ENCODE measurements at places on chromosomes 7 and 10.

- no peak for DNase-seq
Measured at GRCh38 chr10:12594448-12594944, 245.1 kb downstream of the CAMK1D start.

GRCh38 chr10:11237571-11237970 lies 219.9 kb downstream of the CELF2 start:
- DNase-seq: no peak

DNA sequence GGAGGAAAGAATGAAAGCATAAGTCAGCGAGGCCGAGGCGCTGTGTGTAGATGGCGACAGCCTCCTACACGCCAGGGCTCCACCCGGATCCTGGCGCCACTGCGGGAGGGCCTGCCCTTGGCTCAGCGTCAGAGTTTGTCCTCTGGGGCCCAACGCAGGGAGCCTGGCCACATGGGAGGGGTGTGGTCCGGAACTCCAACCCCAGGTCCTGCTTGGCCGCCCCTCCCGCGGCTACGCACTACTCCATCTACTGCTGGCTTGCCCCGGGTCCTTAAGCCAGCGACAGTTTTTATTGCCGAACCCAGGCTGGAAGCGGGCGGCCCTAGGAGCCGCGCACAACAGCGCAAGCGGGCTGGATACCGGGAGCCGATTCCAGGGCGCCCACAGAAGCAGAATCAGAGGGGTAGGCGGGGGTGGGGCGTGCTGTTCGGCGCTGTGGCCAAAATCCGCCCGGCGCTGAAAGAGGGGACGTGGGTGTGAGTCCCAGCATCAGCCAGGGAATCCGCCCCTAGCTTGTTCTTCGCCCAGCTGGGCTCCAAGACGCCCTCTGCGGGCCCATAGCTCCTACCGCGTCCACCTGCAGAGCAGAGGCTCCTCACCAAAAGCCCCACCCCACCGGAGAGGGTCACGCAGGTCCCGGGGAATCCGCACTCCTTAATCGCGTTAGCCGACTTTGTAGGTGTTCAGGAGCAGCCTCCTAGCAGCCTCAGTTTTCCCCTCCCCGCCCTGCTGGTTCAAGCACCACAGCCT lies 4.5 kb downstream of the KAZALD1 start:
- DNase-seq: no peak

GRCh38 chr7:144738146-144738545 lies 97.7 kb downstream of the TPK1 start:
- DNase-seq: no peak

- DNase-seq: no peak
Measured at GRCh38 chr10:86057708-86058107, 308.9 kb downstream of the GRID1 start.

DNA sequence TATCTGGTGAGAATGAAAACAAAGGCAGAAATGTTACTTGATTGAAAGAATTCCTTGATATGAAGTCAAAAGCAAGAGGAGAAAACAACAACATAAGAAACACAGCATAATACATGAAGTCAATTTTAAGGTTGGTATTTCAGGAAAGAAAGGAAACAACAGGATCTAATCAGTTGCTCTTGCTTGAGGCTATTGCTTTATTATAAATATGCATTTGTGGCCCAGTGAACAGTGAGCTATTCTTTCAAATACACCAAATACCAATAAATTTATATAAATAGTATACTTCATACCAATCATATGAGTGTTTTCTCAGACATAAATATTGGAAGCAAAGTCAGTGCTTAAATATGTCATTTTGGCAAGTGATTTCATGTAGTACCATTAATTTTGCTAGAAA lies 806.6 kb downstream of the NXPH1 start:
- no peak for DNase-seq

- no peak for DNase-seq
Measured at GRCh38 chr7:20696803-20697333, 81.4 kb downstream of the ABCB5 start.

- DNase-seq: no peak
Measured at GRCh38 chr7:102326157-102326889, 29.9 kb downstream of the SPDYE6 start.

GRCh38 chr10:119724593-119725516 lies 995 bp upstream of the INPP5F start:
- DNase-seq: no peak

DNA sequence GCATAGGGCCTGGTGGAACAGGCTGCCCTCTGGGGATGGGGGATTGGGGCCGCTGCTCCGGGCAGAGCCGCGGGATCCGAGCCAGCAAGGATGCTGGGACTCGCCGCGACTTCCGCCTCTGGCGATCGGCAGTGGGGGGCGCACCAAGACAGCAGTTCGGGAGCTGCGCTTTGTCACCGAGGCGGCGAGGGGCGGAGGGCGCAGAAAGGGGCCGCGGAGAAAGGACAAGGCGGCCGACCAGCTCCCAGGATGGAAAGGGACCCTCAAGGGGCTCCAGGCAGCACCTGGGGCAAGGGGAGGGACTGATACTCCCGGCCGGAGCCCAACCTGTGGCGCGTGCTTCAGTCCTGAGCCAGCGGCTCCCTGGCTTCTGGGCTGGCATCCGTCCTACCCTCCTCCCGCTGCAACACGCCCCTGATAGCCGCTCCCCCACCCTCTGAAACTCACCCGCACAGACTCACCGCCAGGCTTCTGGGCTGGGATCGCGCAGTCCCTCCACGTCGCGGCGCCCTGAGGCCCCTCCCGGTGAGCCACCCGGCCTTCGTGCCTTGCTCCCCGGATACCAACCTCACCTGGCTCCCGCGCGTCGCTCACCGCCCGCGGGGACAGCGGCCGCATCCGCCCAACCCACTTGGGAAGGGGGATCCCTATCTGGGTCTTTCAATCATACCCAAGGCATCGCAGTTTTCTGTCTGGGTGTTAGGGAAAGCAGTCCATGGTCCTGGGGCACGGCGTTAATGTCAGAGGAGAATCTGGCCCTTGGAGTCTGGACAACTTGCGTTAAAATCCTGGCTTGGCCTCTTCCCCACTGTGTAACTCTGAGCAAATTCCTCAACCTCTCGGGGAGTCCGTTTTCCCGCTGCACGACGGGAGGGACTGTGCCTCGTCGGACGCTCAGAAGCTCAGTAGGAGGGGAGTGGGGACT lies 7.0 kb upstream of the EVX1 start:
- DNase-seq: peak; percentile 3

GRCh38 chr10:118571123-118571522 lies 24.3 kb downstream of the PRLHR start:
- no peak for DNase-seq

- peak; percentile 24 for DNase-seq
Measured at GRCh38 chr10:78255796-78256638, 222.4 kb downstream of the RPS24 start.

- no peak for DNase-seq
Measured at GRCh38 chr10:112115781-112116385, 67.7 kb downstream of the GPAM start.

DNA sequence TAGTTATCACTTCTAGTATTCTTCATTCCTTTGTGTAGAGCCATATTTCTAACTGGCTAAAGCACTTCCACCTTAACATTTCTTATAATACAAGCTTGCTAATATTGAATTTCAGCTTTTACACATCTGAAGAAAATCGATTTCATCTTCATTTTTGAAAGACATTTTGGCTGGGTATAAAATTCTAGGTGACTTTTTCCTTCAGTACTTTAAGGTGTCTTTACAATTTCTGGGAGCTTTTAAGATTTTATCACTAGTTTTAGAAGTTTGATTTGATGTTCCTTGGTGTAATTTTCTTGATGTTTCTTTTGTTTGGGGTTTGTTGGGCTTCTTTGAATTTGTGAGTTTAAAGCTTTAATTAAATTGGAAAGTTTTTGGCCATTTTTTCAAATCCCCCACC lies 38.5 kb upstream of the TMEM168 start:
- DNase-seq: no peak

DNA sequence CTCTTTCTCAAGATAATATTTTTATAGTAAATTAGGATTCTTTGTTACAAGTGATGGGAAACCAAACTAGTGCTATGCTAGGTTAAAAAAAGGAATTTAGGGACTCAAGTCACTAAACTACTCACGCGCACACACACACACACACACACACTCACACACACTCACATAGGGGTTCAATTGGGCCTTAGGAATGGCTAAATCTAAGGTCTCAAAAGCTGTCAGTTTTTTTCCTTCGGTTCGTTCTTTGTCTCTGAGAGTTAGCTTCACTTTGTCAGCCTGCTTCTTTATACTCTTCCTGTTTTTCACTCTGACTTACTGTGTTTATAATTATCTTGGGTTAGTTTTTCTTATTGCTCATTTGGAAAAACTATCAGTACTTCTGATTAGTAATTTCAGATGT lies 138.9 kb downstream of the ADK start:
- DNase-seq: no peak

GRCh38 chr7:143205560-143206293 lies 16.1 kb upstream of the TAS2R40 start:
- DNase-seq: no peak

DNA sequence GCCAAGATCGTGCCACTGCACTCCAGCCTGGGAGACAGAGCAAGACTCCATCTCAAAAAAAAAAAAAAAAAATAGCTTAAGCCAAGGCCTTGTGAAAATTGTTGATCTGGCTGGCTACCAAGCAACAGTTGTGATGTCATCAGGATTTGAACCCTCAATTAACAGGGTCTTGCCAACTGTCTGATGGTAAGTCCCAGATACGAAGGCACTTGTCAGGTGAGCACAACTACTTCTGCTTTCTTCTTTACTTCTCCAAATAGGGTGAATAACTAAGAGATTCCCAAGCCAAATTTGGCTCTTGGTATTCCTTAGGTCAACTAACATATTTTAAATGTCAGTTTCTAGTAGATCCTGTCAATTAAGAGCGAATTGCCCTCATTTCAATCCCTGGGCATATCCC lies 47.4 kb downstream of the ANKRD61 start:
- no peak for DNase-seq

GRCh38 chr10:31582365-31583052 lies 263.5 kb downstream of the ZEB1 start:
- no peak for DNase-seq

- DNase-seq: no peak
Measured at GRCh38 chr10:36489181-36489580, 636.2 kb upstream of the ANKRD30A start.

DNA sequence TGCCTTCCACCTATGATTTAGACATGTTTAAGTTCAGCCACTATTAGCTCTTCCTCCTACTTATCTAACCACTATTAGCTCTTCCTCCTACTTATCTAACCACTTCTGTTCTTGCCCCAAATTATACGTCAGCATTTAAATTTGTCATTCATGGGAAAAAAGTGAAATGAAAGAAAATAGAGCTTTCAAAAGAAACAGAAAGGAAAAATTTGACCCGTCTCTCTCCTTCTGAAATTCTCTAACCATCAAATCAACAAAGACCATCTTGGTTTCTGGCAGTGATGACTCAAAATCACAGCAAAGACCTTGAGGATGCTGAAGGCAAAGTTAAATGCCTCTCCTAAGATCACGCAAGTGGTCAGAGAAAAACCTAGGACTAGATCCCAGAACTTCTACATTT lies 2.6 kb downstream of the LIPA start:
- no peak for DNase-seq

GRCh38 chr10:80484243-80484642 lies 30.1 kb downstream of the TSPAN14 start:
- DNase-seq: no peak

DNA sequence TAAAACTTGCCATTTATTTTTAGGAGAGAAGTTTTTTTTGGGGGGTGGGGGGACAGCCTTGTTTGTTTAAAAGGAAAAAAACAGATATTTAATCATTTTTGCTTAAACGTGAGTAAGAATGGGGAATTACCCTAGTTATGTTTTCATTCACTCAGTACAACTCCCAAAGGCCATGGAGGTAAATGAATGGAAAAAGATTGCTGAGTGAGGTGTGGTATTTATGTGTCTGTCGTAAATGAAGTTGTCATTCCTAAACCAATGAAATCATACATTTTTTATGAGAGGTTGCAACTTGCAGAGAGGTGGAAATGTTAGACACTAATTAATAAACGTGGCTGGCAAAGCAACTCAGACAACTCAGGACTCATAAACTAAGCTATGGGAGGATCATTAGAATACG lies 218.1 kb downstream of the CELF2 start:
- no peak for DNase-seq

GRCh38 chr10:63667596-63668480 lies 146.6 kb downstream of the REEP3 start:
- no peak for DNase-seq

- no peak for DNase-seq
Measured at GRCh38 chr7:2627258-2628129, 4.3 kb upstream of the TTYH3 start.

DNA sequence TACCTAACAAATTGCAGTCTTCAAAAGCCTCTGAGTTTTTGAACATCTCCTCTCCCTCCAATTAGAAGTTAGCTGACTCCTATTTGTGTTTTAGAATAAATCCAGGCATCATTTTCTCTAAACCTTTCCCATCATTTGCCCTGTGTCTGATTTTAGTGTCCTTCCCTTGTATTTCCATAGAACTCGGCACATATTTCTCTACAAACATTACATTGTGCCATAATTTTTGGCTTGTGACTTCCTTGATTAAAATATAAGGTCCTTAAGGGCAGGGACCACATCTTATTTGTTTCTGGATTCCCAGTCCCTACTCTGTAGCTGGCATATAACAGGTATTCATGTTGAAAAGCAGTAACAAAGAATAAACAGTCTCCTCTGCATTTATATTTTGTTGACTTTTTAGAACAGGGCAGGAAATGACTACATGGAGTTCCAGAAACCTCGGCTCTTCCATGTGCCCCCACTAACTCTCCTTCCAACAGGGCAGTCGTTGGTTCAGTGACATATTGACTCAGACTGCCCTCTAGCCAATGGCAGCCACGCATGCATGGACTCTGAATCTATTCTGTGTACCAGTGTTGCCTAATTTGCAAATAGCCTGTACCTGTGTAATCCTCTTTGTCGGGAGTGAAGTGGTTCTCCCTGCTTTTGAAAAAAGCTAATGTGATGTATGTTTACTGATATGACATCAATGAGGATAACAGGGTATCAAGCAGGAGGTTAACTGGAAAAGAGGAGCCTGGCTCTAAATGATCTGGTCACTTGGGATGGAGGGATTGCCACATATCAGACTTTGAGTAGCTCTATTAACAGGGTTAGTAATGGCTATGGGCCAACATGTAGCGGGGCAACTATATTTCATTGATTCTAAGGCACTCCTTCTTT lies 19.8 kb upstream of the CPN1 start:
- DNase-seq: no peak

GRCh38 chr7:139749545-139749944 lies 28.3 kb downstream of the HIPK2 start:
- no peak for DNase-seq

All from C1 segment of cervical spinal cord (tissue), 14 donors.